ENCODE measurements at places on chromosomes 6 and 20. TPM values are rescaled to one million over a fixed set of nuclear protein-coding genes. Genes with fewer than 3 reads are reported as not detected.

The BTNL2 gene
- not detected for total RNA-seq

GRCh38 chr6:5072440-5072839, 12.7 kb upstream of the PPP1R3G start:
- no peak for DNase-seq

The SYNDIG1 gene
- total RNA-seq = not detected

DNA sequence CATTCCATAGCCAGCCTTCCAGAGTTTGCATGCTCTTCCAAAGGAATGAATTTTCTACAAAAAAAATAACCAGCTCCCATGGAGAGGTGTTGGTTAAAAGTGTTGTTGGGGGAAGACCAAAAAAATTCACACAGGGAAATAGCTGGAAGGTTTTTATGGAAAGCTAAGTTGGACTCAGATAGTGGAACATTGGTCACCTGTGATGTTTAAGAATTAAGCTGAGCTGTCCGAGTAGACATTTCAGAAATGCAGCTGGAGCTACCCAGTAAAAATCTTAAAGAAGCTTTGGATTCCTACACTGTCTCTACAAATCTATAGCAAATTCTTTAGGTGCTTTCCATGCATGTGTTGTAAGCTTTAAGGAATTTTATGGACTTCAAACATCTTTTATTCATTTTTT, 155.5 kb downstream of the THBS2 start:
- no peak for DNase-seq

The PRL gene
- not detected for total RNA-seq

The CNKSR3 gene
- total RNA-seq = 13.8 TPM
